Left ventricle myocardium inferior (tissue), 1 donor: ENCODE measurements at places on chromosomes 2 and 18.

DNA sequence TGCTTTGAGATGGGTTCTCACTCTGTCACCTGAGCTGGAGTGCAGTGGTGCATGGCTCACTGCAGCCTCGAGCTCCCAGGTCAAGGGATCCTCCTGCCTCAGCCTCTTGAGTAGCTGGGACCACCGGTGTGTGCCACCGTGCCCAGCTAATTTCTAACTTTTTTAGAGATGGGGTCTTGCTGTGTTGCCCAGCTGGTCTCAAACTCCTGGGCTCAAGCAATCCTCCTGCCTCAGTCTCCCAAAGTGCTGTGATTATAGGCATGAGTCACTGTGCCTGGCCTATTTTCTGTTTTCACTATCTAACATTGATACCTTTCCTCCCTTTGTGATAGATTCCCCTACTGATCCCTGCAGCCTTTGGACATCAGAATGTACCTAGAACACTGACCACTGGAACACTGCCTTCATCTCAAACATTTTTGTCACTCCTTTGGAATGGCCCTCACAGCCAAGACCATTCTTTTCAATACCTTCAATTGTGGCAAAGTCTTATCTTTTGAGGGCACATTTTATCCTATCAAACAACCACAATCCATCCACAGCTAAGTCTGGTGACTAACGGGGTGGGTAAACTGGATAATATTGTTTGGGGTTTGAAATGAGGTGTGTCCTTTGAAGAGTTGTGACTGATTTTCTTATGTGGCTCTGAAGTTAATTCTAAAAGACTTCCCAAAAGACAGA is 43.7 kb downstream of the EPAS1 start:
- DNase-seq, result no peak

GRCh38 chr2:84996909-84997308 is 25.9 kb downstream of the KCMF1 start:
- DNase-seq, result no peak

- DNase-seq, result no peak
These were observed 141.8 kb upstream of the ALKAL2 start for GRCh38 chr2:429575-430254.

DNA sequence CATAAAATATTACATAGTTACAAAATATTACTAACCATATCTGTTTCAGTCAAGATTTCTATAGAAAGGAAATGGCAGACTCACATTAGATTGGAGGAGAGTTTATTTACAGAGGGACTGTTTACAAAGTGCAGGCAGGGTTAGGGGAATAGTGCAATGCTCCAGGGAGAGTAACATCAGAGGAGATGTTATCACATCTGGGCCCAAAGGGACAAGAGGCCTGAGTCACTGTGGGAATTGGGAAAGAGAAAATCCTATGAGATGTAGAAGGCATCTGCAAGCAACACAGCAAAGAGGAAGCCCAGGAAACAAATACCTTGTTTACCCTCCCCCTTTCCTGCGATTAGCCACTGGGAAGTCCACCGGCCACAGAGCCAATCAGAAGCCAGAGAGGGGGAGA is 227.3 kb upstream of the TANK start:
- no peak for DNase-seq

DNA sequence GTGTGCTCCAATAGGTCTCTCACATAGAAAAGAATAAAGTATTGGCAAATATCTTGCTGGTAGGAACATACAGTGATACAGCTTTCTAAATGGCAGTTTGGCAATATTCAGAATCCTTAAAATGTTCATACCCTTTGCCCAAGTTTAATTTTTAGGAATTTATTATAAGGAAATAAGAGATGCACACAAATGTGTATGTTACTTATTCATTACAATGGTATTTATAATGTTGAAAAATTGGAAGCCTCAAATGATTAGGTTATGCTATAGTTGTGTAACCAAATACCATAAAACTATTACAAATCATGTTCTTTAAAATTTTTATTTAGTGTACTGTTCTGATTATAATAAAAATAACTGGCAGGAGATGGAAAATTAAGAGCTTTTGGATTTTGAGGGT is 196.8 kb downstream of the MCFD2 start:
- DNase-seq, result no peak

DNA sequence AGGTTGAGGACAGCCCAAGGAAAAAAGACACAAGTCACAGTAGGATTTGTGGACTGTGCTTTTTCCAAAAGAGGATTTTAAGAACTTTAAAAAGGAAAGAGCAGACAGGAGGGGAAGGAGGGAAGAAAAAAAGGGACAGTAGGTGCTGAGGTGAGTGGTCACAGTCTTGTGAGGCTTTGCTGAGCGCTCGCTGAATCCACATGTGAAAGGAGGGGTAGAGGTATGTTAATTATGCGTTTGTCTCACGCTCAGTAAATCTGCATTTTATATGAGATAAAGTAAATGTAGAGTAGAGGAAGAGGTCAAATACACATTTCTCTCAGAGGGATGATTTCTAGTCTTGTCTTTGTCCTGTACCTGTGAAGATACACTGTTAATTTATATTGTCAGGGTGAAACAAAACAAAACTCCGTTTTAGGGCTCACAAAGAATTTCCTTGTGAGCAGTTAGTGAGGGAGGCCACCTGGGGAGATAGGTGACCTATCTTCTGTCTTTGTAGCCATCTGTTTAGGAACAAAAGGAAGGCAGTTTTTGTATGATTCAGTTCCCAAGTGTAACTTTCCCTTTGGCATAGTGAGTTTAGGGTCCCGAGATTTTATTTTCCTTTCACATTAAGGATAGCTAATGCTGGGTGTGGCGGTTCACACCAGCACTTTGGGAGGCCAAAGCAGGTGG is 25.3 kb downstream of the GNAL start:
- DNase-seq, result no peak

DNA sequence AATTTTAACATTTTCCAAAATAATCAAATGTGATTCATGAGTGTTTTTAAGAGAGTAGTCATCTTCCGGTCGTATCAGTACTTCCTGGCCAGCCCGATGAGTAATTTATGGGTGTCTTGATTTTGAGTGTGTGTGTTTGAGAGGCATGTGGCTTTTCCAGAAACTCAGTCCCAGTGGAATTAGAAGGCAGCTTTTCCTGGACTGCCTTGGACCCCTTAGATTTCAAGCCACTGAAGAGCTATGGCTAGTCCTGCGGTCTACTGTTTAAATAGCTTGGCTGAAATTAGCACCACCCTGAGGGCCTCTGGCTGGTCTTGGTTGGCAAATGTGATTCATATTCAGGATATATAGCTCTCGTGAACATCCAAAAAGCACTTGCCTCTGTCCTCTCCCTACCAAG is 59.4 kb downstream of the HK2 start:
- DNase-seq, result no peak

- DNase-seq, result no peak
These were observed 223.2 kb upstream of the APCDD1 start for GRCh38 chr18:10231220-10231619.

- no peak for DNase-seq
These were observed 480.3 kb downstream of the MEIS1 start for GRCh38 chr2:66915237-66915636.

DNA sequence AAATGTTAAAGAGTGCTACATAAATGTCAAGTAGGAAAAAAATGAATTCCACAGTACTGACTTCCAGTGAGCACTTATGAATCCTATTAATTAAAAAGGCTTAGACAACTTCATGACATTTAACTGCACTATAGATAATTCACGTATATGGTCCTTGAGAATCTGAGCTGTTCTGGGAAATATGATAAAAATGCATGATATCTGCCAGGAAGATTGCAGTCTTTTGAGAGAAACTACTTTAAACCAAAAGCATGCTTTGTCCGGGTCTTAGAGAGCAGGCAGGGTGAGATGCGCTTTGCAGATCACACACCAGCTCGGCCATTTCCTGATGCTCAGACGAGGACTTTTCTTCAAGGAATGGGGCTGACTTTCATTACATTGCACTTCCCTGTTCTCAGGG is 42.6 kb downstream of the CMPK2 start:
- no peak for DNase-seq

DNA sequence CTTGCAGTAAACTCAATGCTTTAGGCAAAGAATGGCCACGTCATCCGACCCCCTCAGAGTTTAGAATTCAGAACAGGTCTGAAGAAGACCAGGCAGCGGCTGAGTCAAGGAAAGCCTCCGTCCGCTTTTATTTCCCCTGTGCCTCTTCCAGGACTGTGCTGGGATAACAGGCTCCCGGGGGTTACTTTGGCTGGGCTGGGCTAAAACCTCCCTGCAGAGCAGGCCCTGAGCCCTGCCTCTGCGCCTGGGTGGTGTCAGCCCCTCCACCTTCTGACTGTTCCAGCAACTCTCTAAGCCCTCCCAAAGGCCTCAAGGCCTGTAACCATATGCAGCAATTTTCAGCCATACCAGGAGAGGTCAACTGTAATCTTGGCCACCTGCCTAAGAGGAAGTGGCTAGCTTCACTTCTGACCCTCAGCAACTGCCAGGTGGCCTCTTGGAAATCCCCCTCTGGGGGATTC is 166.5 kb downstream of the RPIA start:
- no peak for DNase-seq

DNA sequence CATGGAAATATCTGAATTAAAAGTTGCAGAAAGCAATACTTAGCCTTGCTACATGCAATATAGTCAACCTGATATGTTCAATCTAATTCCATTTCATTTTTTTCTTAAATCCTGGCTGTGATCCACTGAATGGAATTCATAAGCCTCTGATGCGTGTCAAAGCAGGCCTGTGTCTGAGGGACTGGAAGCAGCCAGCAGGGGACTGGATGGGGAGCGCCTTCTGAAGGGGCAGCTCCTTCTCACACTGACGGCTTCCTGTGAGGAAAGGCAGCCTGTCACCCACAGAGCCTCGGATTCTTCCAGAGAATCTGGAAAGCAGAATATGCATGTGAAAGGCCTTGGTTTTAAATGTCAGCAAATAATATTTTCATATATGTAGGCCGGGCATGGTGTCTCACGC is 73.5 kb downstream of the KCNF1 start:
- DNase-seq, result no peak

GRCh38 chr2:140584471-140584870 is 1546.3 kb downstream of the LRP1B start:
- DNase-seq, result no peak

DNA sequence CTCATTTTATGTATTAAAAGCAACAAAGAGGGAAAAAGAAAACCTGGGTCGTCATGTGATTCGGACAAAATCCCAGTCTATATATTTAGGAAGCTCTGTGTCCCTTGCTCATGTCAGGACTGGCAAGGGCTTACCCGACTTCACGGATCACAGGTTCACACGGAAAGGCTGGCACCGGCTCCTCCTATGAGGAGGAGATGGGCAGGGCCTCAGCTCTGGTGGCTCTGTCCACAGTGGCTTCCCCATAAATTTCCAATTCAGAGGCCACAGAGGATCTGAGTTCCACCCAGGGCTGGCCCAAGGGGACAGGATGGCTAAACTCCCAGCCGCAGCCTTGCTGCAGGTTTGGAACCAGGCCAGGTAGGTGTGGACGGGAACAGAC is 186.8 kb downstream of the BCL2 start:
- no peak for DNase-seq

GRCh38 chr2:36147670-36148390 is 207.7 kb upstream of the CRIM1 start:
- DNase-seq, result no peak

GRCh38 chr2:59905731-59906130 is 647.7 kb downstream of the BCL11A start:
- no peak for DNase-seq

GRCh38 chr2:44780406-44780805 is 161.1 kb upstream of the SIX3 start:
- DNase-seq, result no peak

- DNase-seq, result no peak
These were observed 162.0 kb upstream of the GULP1 start for GRCh38 chr2:188129677-188130076.

DNA sequence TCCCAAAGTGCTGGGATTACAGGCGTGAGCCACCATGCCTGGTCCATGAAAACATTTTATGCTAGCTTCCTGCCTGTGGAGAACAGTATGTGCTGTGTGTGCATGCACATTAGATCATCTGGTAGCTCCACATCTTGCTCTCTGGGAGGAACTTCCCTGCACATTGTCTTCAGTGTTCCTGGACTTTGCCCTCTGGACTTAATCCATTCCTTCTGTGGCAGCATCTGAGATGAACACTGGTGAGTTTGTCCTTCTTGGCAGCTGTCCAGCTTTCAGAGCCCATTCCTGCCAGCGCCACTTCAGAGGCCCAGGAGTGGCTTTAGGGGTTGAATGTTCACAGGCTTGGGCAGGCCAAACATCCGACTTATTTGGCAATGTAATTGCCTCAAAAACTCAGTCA is 65.2 kb downstream of the POU3F3 start:
- no peak for DNase-seq

DNA sequence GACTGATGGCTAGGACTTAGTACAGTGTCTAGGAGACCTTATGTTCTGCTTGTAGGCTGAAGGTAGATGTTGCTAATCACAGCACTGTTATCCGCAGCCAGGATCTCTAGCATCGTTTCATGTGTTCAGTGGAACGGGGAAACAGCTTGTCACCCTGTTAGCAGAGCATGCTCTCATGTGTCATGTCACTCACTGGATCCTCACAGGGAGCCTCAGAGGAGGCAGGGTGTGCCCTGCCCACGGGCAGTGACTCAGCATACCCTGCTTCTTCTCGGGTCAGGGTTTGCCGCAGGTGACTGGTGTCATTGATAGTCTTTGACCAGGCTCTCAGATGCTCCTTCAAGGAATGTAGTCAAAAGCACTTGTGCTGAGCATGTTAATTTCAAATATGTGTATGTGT is 44.4 kb downstream of the RPIA start:
- DNase-seq, result no peak

- no peak for DNase-seq
These were observed 62.6 kb downstream of the COL5A2 start for GRCh38 chr2:189116979-189117378.

- DNase-seq, result no peak
These were observed 18.6 kb downstream of the DNMT3A start for GRCh38 chr2:25323042-25323514.
